ENCODE measurements at places on chromosomes 2 and 18.

GRCh38 chr2:200962811-200963123, 693 bp downstream of the ORC2 start:
- DNase-seq: peak; percentile 4

DNA sequence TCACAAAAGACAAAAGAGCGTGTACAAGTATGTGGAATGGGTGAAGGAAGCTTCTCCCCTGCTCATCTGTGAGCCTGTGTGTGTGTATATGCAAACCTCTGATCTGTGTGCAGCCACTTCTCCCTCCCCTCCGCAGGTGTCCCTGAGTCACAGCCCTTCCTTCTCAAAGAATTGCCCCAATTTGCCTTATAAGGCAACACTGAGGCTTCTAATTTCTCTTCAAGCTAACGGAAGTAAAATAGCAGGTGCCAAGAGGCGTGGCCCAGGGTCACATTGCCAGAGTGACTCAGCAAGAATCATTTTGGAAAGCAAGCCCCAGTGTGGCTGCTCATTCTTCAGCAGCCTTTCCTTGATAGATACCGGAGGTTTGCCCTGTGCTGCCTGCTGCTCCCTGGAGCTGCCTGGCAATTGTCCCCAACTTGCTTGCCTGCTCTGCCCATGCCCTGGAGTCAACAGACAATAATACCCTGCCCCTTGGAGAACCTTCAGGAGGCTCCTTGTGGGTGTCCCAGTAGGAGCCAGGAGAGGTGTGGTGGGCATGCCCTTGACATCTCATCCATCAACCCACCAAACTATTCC, 37.3 kb upstream of the BMP10 start:
- DNase-seq: peak; percentile 86

DNA sequence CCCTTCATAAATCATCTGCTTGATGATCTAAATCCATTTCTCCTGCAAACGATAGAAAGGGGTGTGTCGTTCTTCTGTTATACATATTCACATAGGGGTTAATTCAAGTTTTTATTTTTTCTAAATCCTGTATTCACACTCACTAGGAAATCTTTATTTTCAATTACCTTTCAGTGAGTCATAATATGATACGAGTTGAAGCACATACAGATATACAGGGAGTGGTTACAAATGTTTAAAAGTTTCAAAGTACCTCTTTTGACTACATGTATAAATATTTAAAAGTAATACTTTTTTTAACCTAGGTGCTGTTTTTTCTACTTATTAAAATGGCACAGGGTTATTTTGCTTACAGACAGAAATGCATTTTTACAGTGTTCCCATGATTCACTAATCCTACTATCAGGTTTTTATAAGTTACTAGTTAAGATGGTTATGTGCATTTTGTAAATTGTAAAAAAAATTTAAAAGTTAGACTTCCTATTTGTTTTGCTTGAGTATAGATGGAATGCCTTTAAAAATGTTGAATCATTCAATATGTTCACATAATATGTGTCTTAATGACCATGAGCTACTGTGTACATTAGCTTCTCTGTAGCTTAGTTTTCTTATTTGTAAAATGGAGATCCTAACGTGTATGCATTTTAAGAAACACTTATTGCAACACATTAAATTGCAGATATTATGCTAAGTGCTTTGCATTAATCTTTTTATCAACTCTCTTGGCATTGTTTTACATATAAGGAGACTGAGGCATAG, 1378.1 kb downstream of the DSC3 start:
- no peak for DNase-seq

DNA sequence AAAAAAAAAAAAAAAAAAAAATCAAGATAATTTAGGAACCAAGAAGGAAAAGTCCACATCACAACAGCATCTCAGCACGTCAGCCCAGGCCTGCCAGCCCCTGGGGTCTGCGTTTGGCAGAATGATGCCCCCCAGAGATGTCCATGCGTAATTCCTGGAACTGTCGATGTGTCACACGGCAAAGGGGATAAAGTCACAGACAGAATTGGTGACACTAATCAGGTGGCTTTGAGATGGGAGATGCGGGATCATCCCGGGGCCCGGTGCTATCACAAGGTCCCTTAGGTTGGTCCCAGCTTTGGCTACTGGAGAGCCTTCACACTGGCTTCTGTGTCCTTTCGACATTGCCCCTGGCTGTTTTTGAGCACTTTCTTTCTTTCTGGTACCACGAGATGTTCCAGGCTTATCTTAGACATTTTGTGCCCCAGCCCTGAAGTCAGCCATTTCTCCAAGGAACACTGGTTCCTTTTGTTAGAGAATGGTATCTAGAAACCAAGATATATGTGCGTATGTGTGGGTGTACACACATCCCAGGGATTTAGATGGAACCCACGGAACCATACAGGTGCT, 20.7 kb downstream of the RAMP1 start:
- DNase-seq: no peak

DNA sequence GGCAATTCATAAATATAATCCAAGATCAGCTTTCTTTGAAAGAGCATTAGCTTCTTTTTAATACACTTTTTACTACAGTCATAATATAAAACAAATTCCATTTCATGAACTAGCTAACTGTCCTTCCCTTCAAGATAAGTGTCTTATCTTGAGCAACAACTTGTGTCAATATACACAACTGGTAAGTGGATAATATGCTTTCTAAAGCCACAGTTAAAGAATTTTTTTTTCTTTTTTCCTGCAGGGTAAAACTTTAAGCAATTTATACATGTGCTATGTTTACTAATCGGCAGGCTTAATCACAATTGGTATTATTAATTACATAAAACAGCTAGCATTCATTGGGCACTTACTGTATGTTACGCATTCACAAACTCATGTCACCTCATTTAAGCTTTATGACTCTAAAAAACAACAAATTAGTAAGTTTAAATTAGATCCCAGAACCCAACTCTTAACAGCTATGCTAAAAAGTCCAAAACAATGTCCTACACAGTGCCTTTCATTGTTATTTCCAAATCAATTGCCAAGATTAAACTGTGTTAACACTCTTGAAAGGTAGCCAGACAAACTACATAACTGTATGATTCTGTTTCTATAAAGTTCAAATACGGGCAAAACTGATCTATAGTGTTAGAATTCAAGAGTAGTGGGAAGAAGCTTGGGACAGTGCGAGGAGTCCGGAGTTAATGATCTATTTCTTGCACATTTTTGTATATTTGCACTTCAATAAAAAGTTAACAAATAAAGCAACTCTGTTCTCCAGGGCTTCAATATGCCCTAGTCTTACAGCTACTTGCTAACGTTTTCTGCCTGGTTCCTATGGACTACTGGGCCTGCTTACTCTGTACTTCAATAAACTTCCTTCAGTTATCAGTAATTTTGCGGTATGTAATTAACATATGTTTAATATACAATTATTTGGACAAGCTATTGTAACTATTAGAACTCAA, 6.0 kb downstream of the TXNL1 start:
- no peak for DNase-seq

DNA sequence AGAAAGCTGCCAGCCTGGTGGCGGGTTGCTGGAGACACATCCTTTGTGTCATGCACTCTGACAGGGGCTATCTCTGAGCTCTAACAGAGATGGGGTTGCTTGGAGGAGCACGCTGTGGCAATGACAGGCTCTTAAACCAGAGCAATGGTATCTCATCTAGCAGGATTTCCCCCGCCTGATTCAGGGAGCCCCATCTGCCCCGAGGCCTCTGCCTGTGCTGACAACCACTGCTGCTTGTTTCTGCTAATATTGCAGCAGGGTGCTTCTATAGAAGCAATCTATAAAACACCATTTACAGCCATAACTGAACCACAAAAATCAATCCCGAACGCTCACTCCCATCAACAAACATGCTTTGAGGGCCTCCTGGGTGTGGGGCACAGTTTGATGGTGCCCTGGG, 12.8 kb upstream of the DNPEP start:
- DNase-seq: no peak

- DNase-seq: no peak
Observed at GRCh38 chr2:198106621-198107385, 302.4 kb downstream of the PLCL1 start.

GRCh38 chr18:80147037-80147417, 38.0 kb downstream of the ADNP2 start:
- DNase-seq: no peak

- DNase-seq: no peak
Observed at GRCh38 chr2:155393406-155393805, 694.9 kb downstream of the KCNJ3 start.

GRCh38 chr2:219439506-219439905, 4.9 kb downstream of the SPEG start:
- DNase-seq: no peak

DNA sequence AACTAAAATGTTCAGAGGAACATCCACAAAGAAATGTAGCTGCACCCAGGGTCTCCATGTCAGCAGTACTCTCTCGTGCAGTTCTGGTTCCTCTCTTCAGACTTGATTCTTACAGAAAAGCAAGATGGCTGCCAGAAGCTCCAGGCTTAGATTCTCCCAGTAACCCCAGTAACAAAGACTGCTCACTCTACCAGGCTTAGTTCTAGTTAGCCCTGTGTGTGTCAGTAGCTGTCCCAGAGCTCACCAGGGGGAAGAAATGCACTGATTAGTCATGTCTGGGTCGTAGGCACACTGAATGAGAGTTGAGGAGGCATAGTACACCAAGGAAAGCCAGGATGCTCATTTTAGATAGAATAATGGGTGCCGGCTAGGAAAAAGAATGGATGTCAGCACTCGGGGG, 395.0 kb upstream of the NRP2 start:
- DNase-seq: no peak

- no peak for DNase-seq
Observed at GRCh38 chr2:58055033-58055786, 8.6 kb downstream of the VRK2 start.

DNA sequence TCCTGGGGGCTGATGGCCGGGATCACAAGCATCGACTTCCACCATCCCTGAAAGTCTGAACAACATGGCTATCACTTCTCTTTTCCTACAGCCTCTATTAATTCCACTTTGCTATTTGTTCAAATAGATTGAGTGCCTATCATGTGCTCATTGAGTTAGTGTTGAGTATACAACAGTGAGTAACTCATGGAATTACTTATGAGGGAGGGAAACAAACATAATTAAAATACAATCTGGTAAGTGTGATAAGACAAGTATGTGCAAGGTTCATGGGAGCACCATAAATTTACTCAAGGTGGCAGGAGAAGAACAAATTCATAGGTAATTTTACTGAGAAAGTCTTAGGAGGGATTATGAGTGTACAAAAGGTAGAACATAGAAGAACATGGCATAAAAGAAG, 86.4 kb downstream of the MEP1B start:
- no peak for DNase-seq

DNA sequence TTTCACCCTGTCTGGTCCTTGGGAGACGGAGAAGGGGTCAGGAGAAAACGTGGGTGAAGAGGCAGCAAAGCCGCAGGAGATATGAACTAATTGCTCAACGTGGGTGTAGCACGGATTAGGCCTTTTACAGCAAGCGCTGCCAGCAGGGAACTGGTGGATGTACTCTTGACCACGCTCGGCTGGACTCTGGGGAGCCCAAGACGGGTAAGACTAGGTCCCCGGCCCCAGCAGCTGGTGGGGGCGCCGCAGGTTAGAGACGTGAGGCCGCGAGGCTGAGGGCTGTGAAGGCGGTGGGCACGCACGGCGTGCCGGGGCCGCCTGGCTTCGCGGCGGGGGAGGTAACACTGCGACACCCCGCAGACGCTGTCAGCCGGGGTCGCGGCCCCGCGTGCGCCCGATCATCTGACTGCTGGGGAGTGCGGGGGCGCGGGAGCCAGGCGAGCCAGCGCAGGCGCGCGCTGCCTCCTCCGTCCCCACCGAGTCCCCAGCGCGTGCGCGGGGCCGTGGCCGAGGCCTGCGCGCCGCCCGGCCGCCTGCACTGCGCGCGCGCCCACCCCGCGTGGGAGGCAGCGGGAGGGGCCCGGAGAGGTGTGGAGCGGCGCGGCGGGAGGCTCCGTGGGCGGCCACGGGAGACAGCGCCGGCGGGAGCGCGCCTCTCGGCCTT, at the start of gene CLIP4:
TSS of gene CLIP4 (plus strand) at position 470 of the 664 bp plus-strand sequence. CDS start 5,974 bp downstream, outside the sequence.
- DNase-seq: peak; percentile 80

DNA sequence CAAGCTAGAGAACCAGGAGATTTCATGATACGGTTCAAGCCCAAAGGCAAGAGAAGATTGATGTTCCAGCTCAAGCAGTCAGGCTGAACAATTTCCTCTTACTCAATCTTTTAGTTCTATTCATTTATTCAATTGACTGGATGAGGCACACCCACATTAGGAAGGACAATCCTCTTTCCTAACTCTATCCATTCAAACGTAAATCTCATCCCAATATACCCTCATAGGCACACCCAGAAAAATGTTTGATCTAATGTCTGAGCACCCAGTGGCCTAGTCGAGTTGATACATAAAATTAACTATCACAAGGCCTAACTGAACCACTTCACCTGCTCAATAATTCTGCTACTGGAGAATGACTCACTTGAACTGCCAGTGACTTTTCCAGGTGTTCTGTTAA, 180.7 kb downstream of the RAD51AP2 start:
- DNase-seq: no peak

- DNase-seq: no peak
Observed at GRCh38 chr2:204643326-204643725, 98.1 kb downstream of the PARD3B start.

DNA sequence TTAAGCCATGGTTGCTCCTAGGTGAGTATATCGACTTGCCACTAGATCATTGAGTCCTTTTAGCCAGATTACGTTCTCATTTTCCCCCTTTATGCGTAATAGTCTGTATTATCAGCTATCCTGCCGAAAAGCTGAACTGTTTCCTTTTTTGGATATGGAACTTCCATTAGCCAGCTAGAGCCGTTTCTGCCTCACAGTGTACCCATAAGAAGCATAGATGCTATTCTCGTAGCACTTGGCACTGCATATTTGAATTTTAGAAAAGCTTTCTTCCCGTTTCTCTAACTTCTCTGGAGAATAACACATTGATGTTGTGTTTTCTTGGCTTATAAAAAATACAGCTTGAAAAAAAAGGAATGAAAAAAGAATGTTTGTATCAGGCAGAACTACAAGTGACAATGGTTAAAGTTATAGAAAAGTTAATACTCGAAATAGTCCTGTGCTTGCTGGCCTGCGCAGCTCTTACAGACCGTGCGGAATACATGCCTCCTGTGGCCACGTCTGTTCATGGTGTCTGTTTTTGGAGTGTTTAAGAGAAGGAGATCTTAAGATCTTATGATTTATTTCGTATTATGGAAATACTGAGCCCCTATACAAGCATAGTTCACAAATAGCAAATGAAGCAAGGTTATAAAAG, 710 bp downstream of the DUSP19 start:
- DNase-seq: no peak

DNA sequence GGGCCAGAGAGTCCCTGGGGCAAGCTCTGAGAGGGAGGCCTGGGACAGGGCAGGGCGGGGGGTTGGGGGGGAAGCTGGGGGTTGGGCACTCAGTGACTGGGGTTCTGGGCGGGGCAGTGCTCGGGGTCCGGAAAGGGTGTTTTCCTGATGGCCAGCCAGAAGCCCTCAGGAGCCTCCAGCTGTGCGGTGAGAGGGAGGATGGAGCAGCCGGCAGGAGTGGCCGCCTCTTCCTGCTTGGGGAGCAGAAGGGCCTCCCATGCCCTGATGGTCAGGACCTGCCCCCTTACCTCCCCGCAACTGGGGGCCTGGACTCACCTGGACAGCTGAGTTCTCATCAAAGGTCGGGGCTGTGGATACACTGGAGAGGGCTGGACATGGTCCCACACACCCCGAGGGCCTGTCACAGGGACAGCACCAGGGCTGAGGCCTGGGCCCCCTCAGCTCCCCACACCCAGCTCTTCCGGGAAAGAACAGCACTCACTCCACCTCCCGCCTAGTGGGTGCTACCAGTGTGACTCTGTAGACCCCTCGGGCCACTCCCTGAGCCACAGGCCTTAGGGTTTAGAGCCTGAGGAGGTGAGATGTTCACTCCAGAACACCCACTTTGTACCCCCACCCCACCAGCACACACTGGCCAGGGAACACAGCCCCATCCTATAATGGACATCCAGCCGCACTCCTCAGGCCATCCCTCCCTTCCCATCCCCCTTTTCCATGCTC, 6.7 kb downstream of the SFTPB start:
- DNase-seq: no peak
